ENCODE measurements at places on chromosomes 3 and 15.
A peak's percentile ranks its signal among the peaks of the same experiment; 100 is the strongest.

GRCh38 chr15:69346112-69346511, 47.4 kb downstream of the PAQR5 start:
- no peak for DNase-seq

GRCh38 chr15:48859426-48859825, 18.5 kb upstream of the EID1 start:
- DNase-seq, result no peak

DNA sequence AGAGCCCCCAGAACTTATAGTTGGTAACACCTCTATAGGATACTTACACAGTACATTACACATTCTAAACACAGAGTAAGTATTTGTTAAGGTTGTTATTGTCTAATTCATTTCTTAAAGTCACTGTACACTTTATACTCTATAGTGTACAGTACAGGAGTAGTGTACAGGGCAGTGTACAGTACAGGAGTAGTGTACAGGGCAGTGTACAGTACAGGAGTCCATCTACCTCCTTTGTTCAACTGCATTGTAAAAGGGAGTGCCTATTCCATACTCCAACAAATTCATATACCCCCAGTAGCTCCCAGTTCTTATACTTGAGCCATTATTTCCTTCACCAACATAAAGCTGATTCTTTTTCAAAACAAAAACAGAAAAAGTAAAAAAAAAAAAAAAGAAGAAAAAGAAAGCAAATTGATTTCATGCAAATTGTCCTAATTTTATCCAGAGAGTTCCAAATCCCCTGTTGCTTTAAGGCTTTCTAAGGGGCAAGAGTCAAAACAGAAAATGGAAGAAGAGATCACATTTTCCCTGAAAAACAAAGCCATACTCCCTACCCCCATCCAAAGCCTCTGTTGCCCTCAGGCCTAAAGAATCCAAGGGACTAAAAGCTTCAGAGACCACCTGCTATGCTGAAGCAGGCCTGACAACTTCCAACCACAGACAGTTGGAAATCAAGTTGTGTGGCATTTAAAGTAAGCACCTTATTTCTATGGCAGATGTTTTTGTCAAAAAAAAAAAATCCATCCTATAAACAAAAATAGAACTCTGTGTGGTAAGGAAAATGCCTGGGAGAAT, 125.6 kb downstream of the PLCH1 start:
- DNase-seq, result no peak

GRCh38 chr15:85274315-85275050, 105.9 kb upstream of the AKAP13 start:
- DNase-seq, result no peak

DNA sequence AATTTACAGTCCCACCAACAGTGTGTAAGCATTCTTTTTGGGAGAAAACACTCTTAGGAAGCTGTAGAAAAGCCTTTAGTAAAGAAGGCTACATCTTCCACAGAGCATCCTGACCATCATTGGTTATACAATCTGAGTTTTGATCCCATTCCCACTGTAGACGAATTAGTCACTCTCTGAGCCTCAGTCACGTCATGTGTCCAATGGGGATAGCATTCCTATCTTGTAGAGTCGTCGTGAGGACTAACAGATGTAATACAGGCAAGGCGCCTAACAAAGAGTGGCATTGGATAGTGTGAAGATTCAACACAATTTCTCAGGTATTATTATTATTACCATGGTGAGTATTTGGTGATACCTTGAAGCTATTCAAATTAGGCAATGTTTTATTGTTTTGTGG, 44.0 kb upstream of the ALDH1A3 start:
- DNase-seq, result no peak

DNA sequence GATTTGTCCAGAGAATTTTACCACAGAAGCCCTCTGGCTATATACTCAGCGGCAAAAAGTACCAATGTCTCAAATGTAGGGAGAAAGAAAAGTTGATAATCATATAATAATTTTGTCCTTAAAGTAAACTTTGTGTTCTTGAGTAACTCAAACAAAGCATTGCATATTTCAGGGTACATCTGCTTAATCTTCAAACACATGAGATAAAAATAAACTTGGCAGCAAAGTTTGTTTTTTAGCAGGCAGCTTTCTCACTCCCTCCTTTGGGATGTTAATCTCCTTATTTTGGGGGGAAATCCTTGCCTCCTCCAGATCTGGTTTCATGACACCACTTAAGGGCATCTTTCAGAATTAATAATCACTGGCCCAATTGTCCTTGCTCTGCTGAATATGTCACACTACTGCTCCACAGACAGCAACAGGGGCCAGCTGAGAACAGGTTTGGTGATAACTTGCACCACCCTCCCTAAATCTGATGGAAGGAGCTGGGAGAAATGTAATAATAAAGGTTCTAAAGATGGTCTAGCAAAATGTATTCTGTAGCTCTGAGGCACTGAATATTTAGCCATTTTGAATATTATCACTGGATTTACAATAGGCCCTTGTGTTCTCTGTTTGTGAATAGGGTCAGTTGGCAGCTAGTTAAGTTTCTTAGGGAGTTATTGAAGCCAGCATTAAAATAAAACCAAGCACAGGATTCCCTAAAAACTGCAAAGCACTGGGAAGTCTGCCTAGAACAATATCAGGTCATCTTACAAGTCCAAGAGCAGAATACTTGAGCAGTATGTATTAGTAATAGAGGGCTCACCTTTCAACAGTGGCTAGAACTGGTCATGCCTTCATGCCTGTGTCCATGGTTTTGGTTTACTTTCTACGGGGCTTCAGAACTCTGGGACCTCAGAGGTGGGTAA, 79.2 kb downstream of the EFL1 start:
- DNase-seq, result no peak

DNA sequence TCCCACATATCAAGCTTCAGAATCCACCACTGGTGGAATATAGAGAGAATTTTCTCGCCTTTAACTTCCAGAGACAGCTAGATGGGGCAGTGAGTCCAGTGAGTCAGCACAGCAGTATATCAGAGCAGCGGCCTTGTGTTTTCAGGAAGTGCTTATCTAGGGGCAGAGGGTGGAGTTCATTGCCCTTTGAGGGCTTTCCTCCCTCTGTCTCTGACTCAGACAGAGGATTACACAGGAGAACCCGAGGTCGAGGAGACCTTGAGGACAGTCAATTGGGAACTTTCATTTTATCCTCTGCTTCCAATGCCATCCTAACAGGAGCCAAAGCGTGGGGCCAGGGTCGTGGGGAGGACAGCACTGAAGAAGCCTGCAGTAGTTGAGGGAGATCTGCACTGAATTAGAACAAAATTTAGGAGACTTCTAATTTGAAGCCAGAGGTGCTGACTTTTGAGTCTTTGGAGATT, 109.6 kb upstream of the UMPS start:
- DNase-seq, result no peak

DNA sequence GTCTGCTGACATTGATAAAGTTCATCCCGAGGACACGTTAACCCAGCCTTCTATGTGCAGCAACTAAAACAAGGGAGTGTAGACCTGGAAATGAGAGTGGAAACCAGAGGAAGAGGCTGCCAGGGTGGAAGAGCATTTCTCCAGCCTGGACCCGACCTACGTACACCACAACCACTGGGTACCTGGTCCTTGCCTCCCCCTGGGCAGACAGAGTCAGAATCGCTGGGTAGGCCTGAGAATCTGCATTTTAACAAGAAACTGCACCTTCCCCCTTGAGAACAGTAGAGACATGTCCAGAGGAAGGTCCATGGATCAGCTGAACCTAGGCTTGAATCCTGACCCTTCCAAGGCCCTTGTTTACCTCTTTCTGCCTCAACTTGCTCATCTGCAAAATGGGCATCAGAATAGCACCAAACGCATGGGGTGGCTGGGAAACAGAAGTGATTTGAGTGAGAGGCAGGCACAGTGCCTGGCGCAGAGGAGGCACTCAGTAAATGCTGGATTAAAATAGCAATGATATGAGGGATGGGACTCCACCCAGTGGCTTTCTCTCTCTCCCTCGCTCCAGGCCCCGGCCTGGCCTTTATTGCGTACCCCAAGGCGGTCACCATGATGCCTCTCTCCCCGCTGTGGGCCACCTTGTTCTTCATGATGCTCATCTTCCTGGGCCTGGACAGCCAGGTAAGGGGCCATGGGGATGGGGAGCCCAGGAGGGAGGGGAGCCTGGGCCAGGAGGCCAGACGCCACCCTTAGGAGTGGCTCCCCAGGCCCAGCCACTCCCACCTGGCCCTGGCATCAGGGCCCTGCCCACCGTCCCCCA, 66.9 kb upstream of the SLC6A1 start:
- DNase-seq, result no peak

- DNase-seq, result no peak
These were observed 8.2 kb upstream of the ANKRD63 start for GRCh38 chr15:40290918-40291574.

DNA sequence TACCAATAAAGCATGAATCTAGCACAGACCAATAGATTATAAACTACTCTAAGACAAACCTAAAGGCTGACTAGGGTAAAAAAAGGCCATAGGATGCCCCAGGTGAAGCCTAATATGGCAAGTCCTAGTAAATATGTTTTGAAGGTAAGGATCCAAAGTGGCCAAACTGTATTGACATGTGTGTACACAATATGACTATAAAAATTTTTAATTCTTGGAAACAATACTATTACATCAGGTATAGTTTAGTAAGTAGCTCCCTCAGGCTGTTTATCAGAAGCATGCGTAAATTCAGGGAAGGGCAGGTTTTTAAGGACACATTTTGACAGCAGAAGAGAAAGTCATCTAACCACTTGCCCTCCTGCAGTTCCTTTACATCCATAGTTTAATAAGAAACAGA, 18.8 kb downstream of the GNB4 start:
- DNase-seq, result no peak

- no peak for DNase-seq
These were observed 9.5 kb downstream of the NECTIN3 start for GRCh38 chr3:111081008-111081545.

DNA sequence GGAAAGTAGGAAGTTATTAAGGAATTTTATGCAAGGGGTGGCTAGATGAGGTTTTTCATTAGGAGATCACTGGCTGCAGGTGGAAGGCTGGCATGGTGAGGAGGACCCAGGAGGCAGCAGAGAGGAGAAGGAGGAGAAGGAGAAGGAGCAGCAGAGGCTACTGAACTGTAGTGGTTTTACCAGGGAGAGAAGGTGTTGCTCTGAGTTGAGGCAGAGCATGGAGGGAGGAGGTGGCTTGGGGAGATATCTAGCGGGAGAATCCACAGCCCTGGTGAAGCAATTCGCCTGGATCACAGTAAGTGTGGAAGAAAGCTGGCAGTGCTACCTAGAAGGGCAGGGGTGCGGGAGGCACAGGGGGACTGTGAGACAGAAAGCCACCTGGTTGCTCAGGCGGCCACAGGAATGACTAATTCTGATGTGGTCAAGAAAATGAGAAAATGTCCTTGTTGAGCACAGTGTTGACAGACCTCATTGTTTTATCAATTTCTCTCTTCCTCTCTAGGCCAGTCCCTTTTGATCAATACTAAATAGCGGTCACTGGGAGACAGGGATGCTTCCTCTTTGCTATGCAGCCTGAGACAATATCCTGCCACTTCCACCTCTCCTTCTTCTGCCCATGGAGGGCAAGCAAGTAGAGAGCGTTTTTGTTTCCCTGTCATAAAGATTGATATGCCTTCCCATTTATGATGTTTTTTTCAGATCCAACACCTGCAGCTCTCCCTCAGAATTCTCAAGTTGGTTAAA, 94.6 kb downstream of the EEFSEC start:
- DNase-seq, result no peak

DNA sequence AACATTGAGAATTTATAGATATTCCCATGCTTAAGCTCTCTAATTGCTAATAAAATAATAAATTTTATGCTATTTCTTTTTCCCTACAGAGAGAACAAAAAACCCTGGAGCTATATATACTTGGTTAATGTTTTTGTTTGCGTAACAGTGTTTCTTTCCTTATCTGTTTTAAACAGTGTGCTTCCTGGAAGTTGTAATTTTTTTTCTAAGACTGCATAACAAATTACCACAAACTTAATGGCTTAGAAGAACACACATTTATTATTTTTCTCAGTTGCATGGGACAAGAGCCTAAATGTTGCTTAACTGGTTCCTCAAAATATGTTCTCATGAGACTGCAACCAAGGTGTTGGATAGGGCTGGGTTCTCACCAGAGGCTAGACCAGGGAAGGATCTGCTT, 49.7 kb upstream of the DPH6 start:
- DNase-seq, result no peak

GRCh38 chr15:40146037-40146436, 14.8 kb upstream of the BUB1B start:
- no peak for DNase-seq

- no peak for DNase-seq
These were observed 9.8 kb downstream of the SCG5 start for GRCh38 chr15:32651229-32651837.

GRCh38 chr15:90956274-90957030, 1.8 kb downstream of the RCCD1 start:
- DNase-seq, result peak; percentile 68

DNA sequence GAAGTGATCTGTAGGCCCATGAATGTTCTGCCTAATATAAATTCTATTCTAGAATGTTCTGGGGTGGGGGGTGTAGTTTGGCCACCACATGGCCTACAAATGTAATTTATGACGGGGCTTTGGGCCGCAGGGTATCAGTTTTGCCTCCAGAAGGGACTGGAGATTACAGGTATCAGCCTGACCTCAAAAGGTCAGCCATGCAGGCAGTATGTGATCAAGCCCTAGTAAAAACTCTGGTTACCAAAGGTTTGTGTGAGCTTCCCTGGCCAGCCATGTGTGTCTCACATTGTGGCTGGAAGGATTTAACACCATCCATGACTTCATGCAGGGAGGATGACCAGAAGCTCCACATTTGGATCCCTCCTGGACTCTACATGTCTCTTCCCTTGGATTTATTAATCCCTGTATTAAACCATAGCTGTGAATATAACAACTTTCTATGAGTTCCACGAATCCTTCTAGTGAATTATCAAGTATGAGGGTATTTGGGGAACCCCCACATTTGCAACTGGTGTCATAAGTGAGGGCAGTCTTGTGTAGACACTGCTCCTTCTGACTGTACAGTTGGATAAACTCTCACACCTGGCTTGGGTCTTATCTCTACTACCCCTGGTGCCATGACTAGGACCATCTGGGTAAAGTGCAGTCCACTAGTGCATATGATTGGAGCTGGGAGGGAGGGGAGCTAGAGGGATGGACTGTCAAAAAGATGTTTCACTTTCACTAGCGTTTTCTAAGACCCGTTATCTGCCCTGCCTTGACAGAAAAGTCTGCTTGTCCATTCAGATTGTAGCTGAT, 50.0 kb upstream of the RFX7 start:
- no peak for DNase-seq

- DNase-seq, result no peak
These were observed 89.2 kb upstream of the MITF start for GRCh38 chr3:69650066-69650419.

All from anterior cingulate cortex (tissue), 58 donors.